Activated CD4-positive, alpha-beta T cell treated with anti-CD3 and anti-CD28 coated beads for 24 hours (primary cell): ENCODE measurements at places on chromosomes 2 and 18.
A peak's percentile ranks its signal among the peaks of the same experiment; 100 is the strongest.

DNA sequence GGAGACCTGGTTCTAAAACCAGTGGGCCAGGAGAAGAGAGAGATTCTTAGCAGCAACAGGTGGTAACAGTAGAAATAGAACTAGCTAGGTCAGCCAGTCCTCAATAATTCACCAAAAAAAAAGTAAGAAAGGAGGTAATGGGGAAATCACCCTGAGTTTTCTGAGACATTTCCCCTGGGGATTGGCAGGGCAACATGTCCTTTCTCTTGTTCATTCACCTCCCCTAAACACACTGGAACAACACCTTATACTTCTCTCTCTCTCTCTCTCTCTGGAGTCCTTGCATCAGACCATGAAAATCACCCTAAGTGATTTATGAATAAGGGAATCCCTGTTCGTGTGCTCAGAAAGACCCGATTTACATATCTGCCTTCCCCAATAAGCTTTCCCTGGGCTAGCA is 64.8 kb downstream of the COX7A2L start:
- no peak for DNase-seq

DNA sequence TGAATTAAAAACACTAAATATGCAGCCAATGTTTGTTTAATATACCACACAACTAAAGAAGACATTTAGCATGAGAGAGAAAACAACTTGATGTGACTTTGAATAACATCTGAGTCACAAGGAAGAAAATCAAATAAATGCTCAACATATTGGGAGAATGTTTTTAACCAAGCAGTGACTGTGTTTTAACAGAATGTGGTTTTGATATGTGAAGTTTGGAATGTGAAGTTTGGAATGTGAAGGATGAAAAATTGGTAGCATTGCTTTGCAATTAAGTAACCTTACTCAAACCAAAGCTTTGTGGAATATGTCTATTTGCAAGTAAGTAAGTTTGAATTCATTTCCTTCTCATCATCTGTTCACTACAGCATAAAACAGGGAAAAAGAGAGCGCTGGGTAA is 128.2 kb upstream of the DNAJC10 start:
- no peak for DNase-seq

- no peak for DNase-seq
These were observed 130.6 kb upstream of the HAAO start for GRCh38 chr2:42922790-42923579.

DNA sequence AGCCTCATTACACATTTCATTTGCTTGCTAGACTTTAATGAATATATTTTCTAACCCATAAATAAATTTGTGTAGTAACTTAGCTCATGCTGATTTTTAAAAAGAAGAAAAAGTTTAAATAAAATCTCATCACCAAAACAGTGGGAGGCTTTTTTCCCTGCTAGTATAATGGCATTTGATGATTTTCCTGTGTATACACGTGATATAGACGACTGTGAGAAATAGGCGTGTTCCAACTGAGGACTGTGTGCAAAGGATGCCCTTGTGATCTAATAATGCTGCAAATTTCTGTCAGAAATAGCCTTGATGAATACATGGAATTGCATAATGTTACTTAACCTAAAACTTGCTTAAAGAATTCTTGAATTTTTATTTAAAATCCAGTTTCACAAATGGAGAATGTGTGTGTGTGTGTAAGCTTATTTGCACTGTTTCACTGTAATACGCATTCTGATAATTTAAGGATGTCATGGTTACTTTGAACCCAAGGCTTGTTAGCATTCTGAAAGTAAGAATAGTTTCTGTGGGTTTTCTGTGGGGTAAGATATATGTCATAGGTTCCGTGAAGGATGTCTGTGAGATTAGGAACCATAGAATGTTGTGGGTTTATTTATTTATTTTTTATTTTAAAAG is 178.0 kb downstream of the DLGAP1 start:
- DNase-seq = no peak

DNA sequence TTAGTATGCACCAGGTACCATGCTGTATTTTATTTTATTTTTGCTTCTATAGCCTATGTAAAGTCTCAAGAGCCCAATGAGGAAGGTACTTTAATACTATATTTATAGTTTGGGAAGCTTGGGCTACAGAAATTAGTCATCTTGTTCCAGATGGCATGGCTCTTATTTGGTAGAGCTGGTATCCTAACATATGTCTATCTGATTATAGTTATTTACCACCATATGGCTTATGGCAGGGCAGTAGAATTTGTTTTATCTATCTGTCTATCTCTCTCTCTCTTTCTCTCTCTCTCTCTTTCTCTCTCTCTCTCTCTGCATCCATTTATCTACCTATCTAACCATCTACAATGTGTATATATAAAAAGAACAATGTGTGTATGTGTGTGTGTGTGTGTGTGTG is 1293.7 kb upstream of the SLC39A10 start:
- DNase-seq = no peak

GRCh38 chr2:124034265-124034664 is 9.2 kb downstream of the CNTNAP5 start:
- no peak for DNase-seq

GRCh38 chr18:66111018-66111417 is 360.2 kb downstream of the CDH7 start:
- DNase-seq = no peak

DNA sequence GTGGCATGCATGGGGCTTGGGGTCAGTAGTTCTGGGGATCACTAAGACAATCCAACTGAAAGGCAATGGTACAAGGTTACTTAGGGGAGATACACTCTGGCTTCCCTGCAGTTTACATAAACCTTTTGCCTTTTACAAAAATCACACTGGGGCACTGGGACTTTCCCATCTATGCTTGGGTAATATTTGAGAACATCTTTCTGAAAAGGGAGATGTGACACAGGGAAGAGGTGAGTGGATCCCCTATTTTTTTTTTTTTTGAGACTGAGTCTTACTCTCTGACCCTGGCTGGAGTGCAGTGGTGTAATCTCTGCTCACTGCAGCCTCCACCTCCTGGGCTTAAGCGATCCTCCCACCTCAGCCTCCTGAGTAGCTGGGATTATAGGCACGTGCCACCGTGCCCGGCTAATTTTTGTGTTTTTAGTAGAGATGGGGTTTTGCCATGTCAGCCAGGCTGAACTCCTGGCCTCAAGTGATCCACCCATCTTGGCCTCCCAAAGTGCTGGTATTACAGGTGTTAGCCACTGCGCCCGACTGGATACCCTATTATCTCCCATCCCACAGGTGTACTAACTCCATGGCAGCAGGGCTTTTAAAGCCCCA is 82.8 kb upstream of the DNMT3A start:
- no peak for DNase-seq

GRCh38 chr18:21321711-21322110 is 79.7 kb downstream of the GREB1L start:
- no peak for DNase-seq

DNA sequence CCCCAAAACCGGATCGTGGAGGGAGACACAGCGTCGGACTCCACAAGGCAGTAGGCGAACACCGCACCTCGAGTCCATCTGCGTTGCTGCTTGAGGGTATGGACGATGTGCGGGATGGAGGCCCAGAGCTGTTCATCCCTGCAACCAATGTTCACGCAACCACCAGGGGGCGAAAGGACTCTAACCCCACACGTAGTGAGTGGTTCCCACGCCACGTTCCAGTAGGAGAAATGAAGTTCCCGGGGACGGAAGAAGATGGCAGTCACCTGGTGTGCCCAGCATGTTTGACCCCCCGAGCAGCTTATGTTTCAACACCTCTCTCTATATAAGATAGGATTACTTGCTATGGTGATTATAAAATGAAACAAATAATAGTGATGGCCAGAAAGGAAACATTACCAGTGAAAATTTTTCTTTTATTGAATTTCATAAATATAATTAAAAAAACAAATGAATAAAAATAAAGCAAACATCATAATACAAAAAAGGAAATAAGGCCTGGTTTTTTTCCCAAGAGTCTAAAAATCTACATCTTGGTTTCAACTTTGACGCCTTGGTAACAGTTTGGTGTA is 184.3 kb downstream of the SH3BP4 start:
- peak; percentile 17 for DNase-seq

GRCh38 chr2:188495969-188496431 is 204.3 kb downstream of the GULP1 start:
- no peak for DNase-seq

- DNase-seq = no peak
These were observed 4.3 kb downstream of the PMAIP1 start for GRCh38 chr18:59904011-59904601.

- DNase-seq = no peak
These were observed 81.2 kb upstream of the MAPRE2 start for GRCh38 chr18:34959989-34960388.

DNA sequence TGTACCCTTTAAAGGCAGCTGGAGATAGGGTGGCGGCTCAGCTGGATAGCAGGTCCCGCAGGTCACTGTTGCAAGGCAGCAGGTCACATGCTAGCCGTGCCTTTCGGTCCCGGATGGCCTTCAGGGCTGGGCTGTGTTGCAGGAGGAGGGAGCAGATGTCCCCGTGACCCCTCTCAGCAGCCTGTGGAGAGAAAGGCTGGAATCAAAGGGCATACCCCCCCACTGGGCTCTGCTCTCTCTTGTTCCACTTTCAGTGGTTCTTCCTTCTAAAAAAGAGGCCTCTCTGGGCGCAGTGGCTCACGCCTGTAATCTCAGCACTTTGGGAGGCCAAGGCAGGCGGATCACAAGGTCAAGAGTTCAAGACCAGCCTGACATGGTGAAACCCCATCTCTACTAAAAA is 4.4 kb upstream of the ANKRD23 start:
- no peak for DNase-seq

- no peak for DNase-seq
These were observed 67.5 kb downstream of the NYAP2 start for GRCh38 chr2:225466891-225467604.

GRCh38 chr18:36411745-36412168 is 114.2 kb downstream of the FHOD3 start:
- no peak for DNase-seq

DNA sequence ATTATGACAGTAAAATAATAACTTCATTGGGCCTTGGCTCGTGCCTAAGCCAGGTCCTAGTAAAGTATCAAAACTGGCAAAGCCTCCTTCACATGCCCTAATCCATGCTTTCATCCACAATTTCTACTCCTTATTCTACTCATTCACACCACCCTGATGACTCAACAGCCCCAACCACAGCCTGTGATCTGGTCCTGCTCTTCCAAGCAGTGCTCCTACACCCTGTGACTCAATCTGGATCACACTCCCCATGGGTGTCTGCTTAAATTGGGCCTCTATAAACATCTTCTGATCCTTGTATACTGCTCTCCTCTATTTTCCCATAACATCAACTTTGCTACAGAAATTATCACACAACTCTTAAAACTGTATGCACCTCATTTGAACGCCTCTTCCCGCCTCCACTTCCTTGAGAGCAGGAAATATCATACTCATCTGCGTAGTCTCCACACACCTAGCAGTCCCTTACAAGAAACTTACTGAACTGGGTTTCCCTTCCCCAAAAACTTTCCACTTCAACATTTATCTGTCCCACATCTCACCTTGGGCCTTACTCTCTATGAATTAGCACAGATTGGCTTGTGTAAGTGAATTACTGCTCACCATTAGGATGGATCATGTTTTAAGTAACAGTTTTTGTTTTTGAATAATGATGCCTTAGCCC is 15.9 kb downstream of the GTF3C3 start:
- peak; percentile 28 for DNase-seq

GRCh38 chr2:226396541-226396940 is 403.1 kb downstream of the IRS1 start:
- DNase-seq = no peak

GRCh38 chr2:206970589-206971360 is 31.5 kb downstream of the CPO start:
- DNase-seq = no peak

DNA sequence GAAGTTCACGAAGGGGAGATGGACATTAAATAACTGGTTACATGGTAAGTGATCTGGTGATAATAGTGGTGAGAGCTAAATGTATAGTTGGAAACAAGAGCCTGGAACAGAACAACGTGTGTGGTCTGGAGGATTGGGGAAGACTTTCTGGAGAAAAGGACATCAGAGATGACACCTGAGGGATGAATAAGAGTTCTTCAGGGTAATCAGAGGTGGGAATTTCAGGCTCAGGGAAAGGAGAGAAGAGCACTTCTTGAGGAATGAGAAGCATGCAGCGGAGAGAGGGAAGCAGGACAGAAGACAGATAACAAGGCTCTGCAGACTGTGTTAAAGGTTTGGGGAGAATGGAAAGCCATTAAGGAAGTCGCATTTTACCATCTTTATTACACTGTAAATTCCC is 450.7 kb downstream of the TNS1 start:
- no peak for DNase-seq

GRCh38 chr2:9238591-9239326 is 32.1 kb downstream of the ASAP2 start:
- DNase-seq = no peak

- no peak for DNase-seq
These were observed 293.5 kb downstream of the ARHGAP15 start for GRCh38 chr2:143422681-143423080.

DNA sequence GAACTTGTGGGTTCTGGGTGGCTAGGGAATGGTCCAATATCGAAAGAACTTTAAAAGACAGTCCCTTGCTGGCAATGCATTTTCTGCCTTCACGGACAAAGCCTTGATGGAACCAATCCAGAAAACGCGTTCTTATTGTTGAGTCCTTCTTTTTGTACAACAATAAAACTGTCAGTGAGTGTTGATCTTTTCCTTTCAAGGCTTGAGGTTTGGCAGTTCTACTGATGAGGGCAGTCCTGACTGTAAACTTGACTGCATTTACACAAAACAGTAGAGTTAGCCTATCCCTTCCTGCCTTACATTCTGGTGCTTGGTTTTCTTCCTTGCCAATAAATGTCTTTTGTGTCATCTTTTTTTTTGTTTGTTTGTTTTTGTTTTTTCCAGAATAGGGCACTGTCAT is 2.5 kb upstream of the UGT1A7 start:
- DNase-seq = no peak

DNA sequence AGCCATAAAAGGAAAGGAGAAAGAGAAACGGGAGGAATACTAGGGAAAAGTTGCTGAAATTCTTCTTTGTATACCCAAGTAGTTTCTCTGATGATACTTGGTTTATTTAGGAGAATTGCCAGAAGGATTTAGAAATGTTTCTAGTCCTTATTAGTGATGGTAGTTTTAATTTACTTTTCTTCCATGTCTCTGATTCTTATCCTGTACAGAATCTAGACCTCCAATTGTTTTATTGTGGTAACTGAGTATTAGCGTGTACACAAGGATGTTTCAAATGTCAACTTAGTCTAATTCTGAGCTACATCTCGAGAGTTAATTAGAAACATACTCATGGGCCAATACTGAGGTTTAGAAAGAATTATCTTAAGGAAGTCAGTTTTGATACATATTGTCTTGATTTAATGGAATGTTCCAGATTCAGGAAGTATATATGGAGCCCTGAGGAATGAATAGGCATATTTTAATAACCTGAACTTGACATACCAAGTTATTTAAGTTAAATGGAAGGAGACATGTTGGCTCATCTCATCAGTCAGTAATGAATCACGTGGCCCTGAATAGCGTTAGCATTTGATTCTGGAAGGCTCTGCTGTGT is 219.6 kb downstream of the LTBP1 start:
- no peak for DNase-seq

- no peak for DNase-seq
These were observed 678.9 kb upstream of the LRRTM4 start for GRCh38 chr2:78201064-78201575.
